ENCODE measurements at places on chromosomes 11 and 22. TPM values are rescaled to one million over a fixed set of nuclear protein-coding genes. Genes with fewer than 3 reads are reported as not detected.

DNA sequence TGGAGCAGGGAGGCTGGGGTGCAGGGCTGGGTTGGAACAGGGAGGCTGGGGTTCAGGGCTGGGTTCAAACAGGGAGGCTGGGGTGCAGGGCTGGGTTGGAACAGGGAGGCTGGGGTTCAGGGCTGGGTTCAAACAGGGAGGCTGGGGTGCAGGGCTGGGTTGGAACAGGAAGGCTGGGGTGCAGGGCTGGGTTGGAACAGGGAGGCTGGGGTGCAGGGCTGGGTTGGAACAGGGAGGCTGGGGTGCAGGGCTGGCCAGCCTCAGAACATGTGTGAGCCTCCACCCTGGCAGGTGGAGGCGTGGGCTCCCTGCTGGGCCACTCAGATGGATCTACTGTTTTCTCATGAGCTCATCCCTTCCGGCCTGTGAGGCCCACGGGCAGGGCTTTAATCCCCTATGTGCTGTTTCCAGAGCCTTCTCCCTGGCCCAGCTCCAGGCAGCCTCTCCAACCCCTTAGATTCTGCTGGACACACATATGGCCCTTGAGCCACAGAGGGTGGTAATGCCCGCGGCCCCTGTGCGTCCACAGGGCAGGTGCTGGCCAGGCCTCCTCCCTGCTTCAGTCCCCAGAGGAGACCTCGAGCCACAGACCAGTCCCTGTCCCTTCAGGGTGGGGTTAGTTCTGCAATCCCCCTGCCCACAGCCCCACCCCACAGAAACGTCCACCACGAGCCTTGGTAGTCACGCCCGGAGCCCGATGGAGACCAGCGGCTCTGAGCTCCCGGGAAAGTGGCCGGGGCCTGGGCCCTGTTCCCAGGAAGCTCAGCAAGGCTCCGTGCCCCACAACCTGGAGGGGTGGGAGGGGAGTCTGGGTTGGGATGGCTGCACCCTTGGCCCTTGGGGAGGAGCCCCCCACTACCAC is 197.9 kb downstream of the BRD1 start:
- no peak for DNase-seq

DNA sequence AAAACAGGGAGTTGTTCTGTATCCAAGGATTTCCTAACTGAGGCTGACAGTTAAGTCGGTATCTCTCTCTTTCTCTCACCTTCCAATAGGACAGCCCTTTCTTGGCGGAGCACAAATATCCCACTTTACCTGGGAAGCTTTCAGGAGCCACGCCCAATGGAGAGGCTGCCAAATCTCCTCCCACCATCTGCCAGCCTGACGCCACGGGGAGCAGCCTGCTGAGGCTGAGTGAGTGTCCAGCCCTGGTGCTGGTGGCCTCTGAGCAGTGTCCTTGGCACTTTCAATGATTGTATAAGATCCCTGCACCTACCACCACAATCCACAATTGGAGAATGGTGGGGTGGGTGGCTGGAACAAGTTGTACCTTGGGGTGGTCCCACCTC is 33.7 kb downstream of the CYB5R2 start:
- no peak for DNase-seq

- no peak for DNase-seq
These were observed 79.9 kb upstream of the SYT13 start for GRCh38 chr11:45365961-45366618.

The SLC5A12 gene
- total RNA-seq, result not detected
